ENCODE measurements at places on chromosomes 13 and 19.
A peak's percentile ranks its signal among the peaks of the same experiment; 100 is the strongest.

DNA sequence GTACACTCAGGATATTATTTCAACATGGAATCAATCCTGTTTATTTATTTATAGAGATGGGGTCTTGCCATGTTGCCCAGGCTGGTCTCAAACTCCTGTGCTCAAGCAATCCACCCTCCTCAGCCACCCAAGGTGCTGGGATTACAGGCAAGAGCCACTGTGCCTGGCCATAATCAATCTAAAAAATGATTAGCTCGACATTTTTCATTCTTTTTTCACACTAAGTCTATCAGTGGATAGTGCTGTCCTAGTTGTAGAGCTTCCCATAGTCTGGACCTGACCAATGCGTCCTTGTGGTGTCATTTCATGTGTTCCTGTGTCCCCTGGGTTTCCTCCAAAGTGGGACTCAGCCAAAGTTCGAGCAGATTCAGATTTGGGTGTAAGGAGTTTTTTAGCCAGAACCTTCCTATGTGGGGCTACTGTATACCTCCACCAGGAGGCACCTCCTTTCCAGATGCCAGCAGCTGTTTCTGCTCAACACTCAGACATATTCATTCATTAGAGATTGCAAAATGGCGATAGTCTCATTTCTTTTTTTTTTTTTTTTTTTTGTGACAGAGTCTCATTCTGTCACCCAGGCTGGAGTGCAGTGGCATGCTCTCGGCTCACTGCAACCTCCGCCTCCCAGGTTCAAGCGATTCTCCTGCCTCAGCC lies 61.1 kb downstream of the MAP4K1 start:
- peak; percentile 23 for DNase-seq

GRCh38 chr13:109998684-109999533 lies 212.5 kb upstream of the IRS2 start:
- DNase-seq: peak; percentile 24

DNA sequence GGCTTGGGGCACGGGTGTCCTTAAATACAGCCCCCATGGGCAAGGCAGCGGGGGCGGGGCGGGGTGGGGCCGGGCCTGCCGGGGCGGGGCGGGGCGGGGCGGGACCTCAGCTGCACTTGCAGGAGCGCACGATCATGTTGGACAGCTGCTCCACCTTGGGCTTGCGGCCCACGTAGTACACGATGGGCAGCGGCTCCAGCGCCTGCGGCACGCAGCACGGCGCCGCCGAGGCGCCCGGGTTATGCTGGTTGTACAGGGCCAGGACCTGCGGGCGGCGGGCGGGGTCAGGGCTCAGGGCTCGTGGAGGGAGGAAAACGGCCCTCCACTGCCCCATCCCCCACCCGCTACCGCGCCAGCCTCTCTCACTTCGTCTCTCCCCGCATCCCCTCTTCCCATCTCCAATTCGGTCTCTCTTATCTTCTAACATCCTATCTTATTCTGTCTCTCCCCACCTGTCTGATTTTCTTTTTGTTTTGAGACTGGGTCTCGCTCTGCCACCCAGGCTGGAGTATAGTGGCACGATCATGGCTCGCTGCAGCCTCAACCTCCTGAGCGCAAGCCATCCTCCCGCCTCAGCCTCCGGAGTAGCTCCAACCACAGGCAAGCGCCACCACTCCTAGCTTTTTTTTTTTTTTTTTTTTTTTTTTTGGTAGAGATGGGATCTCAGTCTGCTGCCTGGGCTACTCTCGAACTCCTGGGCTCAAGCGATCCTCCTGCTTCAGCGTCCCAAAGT lies 21.1 kb downstream of the CCDC97 start:
- DNase-seq: no peak

DNA sequence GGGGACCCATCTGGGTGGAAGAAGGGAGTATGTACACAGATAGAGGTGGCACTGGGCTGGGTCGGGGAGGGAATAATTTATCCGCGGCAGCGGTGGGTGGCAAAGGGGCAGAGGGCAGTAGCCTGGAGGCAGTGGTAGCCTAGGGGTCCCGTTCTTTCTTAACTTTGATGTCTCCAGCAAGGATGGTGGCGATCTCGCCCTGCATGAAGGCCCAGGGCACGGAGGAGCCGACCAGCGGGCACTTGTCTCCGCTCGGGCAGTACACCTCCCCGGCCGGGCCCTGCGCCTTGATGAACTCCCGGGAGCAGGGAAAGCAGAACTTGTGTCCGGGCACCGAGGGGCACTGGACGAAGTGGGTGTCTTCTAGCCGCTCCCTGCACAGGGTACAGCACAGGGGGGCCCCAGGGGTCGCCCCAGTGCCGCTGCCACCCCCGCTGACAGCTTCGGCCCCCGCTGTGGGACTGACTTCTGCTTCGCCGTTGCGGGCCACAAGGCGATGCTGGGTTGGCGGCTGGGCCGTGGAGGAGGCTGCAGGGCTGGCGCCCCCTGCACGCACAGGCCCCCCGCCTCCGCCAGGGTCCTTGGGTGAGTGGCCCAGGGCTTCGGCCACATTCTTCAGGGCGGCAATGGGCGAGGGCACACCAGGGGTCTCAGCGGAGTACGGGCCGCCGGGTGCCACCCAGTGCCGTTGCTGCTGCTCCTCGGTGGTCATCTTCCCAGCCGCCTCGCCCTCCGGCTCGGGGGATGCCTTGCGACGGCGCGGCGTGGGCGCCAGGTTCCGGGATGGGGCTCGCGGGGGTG lies 1.9 kb downstream of the IRF2BP1 start:
- DNase-seq: no peak

DNA sequence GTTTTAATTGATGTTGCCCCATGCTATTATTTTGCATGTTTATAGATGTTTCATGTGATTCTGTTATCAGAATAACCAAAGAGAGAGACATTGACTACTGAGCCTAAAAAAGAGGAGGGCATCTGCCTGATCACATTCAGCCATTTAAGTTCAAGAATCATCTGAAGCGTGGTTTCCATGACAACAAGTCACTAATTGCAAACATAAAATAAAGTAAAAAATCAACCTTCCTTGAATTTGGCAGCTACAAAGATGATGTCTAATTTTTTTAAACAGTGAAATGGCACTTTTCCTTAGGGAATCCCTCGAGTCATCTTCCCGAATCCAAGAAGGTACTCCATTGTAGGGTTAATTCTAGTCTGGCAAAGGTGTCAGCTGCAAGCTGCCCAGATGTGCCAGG lies 884.2 kb downstream of the DIAPH3 start:
- DNase-seq: no peak

- no peak for DNase-seq
Observed at GRCh38 chr13:91280801-91281200, 66.7 kb upstream of the MIR17HG start.

GRCh38 chr13:102177431-102177830 lies 224.4 kb downstream of the FGF14 start:
- no peak for DNase-seq

GRCh38 chr13:89740994-89741685 lies 1606.3 kb upstream of the MIR17HG start:
- no peak for DNase-seq

- no peak for DNase-seq
Observed at GRCh38 chr13:84662491-84662890, 780.2 kb upstream of the SLITRK1 start.

GRCh38 chr19:16778796-16779411 lies 50.3 kb upstream of the SIN3B start:
- peak; percentile 53 for DNase-seq

GRCh38 chr13:43124490-43124889 lies 101.1 kb downstream of the DNAJC15 start:
- DNase-seq: no peak

DNA sequence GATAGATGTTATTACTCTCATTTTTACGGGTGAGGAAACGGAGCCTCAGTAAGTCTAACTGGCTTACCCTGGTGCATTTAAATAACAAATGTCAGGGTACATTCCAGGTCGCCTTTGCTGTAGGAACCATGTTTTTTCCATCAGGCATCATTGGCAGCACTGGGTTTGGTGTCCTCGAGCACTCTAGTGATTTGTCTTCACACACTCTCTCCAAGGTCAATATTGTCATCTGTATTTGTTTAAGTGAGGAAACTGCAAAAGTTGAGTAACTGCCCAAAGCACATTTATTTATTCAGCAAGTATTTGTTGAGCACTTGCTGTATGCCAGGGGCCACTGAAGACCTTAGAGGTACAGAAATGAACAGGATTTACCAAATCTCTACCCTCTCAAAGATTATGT lies 78.6 kb downstream of the DCT start:
- DNase-seq: no peak

GRCh38 chr19:57351867-57352266 lies 796 bp downstream of the ZNF304 start:
- DNase-seq: no peak

DNA sequence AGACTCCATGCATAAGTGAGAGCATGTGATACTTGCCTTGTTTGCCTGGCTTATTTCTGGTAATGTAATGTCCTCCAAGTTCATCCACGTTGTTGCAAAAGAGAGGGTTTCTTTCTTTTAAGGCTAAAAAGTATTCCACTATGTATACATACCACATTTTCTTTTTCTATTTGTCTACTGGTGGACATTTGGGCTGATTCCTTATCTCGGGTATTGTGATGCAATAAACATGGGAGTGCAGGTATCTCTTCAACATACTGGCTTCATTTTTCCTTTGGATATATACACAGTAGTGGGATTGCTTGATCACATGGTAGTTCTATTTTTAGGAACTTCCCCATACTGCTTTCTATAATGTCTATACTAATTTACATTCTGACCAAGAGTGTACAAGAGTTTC lies 49.6 kb upstream of the EBPL start:
- DNase-seq: peak; percentile 3

GRCh38 chr13:72004784-72005374 lies 137.9 kb upstream of the DACH1 start:
- no peak for DNase-seq

- DNase-seq: no peak
Observed at GRCh38 chr19:570251-570686, 2.1 kb upstream of the BSG start.

- peak; percentile 49 for DNase-seq
Observed at GRCh38 chr19:8041531-8041931, 11.0 kb upstream of the CCL25 start.

DNA sequence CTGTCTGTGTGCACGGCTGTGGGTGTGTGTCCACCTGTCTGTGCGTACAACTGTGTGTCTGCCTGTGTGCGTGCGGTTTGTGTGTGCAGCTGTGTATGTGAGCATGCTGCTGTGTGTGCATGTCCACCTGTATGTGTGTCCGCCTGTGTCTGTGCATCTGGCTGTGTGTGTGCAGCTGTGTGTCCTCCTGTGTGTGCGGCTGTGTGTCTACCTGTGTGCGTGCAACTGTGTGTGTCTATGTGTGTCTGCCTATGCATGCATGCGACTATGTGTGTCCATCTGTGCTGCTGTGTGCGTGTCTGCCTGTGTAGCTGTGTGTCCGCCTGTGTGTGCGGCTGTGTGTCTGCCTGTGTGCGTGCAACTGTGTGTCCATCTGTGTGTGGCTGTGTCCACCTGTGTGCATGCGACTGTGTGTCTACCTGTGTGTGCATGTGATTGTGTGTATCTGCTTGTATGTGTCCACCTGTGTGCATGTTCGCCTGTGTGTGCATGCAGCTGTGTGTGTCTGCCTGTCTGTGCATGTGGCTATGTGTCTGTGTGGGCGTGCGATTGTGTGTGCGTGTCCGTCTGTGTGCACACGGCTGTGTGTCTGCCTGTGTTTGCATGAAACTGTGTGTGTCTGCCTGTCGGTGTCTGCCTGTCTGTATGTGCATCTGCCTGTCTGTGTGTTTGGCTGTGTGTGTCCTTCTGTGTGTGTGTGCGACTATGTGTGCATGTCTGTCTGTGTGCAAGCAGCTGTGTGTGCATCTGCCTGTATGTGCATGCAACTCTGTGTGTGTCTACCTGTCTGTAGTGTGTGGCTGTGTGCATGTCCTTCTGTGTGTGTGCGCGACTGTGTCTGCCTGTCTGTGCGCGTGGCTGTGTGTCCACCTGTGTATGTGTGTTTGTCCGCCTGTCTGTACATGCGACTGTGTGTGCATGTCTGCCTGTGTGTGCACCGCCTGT lies 57.1 kb upstream of the C13orf46 start:
- no peak for DNase-seq

- DNase-seq: no peak
Observed at GRCh38 chr13:77699059-77699680, 1.7 kb downstream of the SLAIN1 start.

DNA sequence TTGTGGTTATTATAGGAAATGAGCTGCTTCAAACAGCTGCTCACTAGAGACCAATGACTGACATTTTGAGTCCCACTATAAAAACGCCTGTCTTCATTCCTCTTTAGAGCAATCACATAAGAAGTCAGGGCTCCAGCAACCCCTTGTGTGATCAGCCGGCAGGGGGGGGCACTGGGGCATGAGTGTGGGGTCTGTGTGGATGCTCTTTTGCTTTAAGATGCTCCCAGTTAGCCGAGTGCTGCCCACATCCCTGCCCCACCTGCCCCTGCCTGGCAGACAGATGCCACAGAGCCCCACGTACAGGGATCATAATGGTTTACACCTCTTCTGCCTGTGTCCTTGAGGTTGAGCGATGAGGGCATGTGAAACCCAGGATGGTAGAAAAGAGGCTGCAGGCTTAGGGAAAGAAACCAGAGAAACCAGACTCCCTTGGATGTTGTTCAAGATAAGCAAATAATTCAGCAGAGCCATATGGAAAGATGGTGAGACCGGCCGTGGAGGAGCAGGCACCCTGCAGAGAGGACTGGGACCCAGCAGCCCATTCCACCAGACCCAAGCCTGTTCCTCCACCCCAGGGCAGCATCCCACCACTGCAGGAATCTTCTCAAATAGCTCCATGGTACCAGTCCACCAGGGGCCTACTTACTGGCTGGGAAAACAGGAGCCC lies 55.4 kb downstream of the CHST8 start:
- DNase-seq: no peak

- DNase-seq: peak; percentile 18
Observed at GRCh38 chr13:48094404-48094780, 512 bp downstream of the MED4 start.

GRCh38 chr13:50401049-50401505 lies 385.8 kb downstream of the KCNRG start:
- DNase-seq: peak; percentile 16

DNA sequence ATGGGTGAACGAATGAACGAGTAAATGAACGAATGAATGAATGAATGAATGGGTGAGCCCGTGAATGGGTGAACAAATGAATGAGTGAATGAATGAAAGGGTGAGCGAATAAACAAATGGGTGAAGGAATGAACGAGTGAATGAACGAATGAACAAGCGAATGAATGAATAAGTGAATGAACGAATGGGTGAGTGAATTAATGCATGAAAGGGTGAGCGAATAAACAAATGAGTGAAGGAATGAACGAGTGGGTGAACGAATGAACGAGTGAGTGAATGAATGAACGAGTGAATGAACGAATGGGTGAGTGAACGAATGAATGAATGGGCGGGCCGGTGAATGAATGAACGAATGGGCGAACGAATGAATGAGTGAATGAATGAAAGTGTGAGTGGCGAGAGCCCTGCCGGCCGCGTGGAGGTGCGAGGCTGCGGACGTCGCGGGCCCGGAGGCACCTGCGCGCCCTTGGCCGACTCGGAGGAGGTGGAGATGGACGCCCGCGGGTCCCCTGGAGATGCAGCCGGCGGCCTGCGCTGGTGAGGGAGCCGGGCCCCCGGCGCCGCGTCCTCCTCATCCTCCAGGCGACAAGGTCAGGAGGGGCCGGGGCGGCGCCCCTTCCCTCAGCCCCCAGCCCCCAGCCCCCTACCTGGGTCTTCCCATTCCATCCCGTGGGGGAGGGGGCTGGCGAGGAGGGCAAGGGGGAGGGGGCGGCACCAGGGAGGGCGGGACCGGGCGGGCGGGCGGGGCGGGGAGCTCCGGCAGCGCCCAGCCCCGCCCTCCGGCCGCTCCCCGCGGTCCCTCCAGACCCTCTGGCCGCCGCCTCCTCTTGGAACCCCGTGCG lies 15.4 kb downstream of the ANKRD24 start:
- no peak for DNase-seq

- DNase-seq: no peak
Observed at GRCh38 chr13:38346764-38347163, 2.9 kb upstream of the UFM1 start.
